ENCODE measurements at places on chromosomes 2 and 18.

DNA sequence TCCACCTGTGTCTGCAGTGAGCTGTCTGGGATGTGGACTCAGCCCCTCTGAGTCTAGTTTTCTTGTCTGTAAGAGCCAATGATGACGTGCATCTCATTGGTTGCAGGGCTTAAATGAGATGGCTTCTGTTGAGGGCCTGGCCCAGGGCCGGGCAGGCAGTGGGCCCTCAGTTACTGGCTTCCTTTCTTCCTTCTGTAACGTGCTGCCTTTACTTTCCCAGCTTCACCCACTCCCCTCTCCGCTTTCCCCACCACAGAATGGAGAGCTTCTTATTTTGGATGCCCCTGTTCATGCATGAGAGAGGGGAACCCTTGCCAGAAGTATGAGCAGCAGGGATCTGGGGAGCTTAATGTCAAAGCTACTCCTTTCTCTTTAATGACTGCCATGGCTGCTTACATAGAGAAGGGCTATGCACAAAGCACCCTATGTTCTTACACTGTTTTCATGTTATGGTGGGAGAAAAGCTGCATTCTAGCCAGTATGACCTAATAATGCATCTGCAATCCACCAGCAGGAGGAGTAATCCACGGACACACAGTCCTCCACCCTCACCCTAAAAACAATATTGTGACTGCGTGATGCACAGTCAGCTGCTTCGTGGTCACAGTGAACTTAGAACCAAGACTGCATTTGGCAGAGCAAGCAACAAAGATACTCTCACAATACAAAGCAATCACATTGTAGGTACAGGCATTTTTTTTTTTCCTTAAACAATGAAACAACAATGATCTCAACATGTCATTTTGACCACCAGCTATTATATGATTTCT, 37.2 kb downstream of the CREG2 start:
- DNase-seq = no peak

GRCh38 chr2:221490506-221491060, 81.5 kb downstream of the EPHA4 start:
- no peak for DNase-seq

GRCh38 chr2:15773204-15773603, 167.1 kb upstream of the MYCN start:
- no peak for DNase-seq

GRCh38 chr2:38371235-38371634, 5.8 kb downstream of the ATL2 start:
- no peak for DNase-seq

DNA sequence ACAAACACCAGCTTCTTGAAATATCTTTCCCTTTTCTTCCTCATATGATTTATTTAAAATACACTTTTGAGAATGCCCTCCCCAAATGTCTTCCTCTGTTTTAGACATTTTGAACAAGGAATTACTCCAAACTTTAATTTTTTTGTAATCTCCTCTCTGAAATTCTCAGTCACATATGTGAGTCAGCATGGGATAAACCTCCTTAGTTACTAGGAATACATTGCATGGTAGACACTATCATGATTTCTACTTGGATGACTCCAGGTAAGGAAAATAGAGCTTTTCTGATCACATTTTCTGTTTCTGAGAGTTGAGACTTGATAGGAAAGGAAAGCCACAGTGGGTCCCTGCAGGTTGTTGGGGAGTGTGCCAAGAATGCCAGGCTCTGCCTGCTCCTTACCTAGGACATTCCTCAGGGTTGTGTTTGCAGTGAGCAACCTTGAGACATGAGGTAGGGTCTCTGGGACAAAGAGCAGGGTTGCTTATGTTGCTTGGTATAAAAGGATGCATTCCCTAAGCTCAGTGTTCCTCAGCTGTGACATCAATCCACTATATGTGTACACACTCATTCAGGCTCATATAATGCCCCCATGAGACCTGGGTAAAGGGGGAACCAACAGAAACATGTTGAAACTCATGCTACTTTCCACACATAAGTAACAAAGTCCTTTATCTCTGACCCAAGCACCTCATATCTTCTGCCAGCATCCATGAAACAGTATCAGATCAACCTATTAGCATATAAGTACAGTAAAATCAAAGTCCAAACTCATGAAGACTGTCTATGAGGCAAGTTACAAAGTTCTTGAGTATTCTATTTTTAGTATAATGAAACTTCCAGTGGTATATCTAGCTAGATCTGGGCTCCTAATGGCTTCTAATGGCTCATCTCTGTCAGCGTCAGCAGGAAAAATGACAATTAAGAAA, 112.8 kb upstream of the SCN1A start:
- no peak for DNase-seq

DNA sequence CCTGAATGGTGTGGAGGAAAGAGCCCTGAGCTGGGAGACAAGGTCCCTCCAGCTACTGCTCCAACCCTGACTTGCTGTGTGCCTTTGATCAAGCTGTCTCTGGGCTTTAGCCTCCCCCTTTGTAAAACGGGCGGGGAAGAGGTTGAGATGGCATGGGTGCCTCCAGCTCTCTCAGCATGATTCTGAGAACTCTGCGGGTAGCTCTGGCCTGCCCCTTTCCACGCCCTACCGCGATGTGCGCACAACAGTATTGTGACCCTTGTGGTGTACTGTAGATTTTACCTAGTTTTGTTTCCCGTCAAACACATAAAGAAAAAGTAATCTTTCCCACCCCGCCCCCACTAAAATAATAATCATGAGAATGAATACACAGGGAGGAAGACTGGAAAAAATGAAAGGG, 5.3 kb downstream of the CD8A start:
- no peak for DNase-seq

GRCh38 chr18:45398448-45398847, 216.8 kb upstream of the SLC14A2 start:
- no peak for DNase-seq

DNA sequence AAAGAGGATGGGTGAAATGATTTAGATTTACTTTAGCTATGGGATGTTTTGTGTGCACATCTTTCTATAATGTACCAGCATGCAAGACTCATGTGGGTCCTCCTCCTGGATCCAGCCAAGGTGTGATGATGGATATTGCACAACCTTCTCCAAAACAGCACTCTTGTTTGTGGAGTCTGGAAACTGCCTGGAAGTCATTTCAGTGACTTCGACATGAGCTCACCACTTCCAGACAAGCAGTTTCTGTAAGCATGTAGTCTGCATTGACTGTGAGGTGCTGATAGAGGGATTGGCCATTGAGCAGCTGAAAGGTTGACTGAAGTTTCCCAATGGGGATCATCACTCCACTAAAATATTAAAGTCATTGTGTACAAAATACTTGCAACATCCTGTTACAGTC, 154.0 kb downstream of the TRIB2 start:
- DNase-seq = no peak

Measured in DMS 273 treated with DMSO at 0.1 percent for 48 hours (cell line).